ENCODE measurements at places on chromosomes 6 and 20. TPM values are rescaled to one million over a fixed set of nuclear protein-coding genes. Genes with fewer than 3 reads are reported as not detected.
A peak's percentile ranks its signal among the peaks of the same experiment; 100 is the strongest.

DNA sequence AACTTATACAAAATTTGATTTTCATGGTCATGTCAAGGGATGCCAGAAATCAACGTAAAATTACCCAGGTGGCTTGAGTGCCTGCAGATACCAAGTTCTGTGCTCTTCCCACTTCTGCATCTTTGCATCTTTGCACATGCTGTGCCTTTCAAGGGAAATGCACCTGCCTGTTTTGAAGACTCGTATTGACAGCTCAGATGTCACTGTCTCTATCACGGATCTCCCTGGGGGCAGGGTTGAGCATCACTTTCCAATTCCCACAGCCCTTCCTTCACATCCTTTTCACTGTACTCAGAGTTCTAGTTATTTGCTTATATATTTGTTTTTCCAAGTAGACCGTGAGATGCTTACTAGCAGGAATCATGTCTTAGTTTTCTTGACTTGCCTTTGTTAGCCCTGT lies 274.2 kb downstream of the CDH26 start:
- no peak for DNase-seq

- DNase-seq, result no peak
Measured at GRCh38 chr6:140345935-140346334, 971.5 kb upstream of the CITED2 start.

DNA sequence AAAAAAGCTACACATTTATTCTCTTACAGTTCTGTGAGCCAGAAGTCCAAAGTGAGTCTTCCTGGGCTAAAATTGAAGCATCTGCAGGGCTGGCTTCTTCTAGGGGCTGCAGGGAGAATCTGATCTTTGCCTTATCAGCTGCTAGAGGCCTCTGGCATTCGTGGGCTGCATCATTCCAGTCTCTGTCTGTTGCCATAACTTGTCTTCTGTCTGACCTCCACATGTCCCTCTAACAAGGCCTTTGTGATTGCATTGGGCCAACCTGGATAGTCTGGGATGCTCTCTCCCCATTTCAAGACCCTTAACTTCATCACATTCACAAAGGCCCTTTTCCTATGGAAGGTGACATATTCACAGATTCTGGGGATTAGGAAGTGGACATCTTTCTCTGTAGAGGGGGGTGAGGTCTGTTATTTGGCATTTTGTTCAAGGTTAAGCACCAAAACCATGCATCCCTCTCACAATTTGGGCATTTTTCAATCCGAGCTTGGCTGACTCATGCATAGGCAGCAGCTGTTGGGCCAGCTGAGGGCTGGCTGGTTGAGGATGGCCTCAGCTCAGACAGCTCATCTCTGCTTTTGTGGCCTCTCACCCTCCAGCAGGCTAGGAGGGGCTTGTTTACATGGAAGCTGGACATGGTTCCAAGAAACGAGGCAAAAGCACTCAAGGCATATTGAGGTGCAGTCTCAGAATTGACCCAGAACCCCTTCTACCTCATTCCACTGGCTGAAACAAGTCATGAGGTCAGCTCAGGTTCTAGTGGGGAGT lies 116.1 kb upstream of the NXT1 start:
- DNase-seq, result no peak

GRCh38 chr20:59835448-59836395 lies 97.7 kb downstream of the SYCP2 start:
- DNase-seq, result no peak

TRIM26 gene
- 50.5 TPM for total RNA-seq

- peak; percentile 95 for DNase-seq
Measured at GRCh38 chr6:47047479-47048407, 5.6 kb upstream of the ADGRF1 start.

- DNase-seq, result peak; percentile 48
Measured at GRCh38 chr6:168584249-168584648, 143.3 kb downstream of the SMOC2 start.

DNA sequence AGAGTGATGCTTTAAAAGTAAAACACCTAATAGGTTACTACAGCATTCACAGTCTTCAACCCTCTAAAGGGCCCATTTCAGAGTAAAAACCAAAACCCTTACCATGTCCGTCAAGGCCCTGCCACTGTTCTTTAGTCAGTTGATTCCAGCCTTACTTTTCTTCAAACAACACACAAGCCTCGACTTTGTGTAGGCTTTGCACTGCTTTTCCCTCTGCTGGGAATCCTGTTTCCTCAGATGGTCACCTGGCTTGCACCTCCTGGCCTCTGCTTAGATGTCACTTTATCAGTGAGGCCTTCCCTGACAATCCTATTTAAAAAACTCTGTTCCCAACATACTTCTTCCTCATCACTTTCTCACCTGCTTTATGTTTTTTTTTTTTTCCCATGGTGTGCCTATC lies 77.1 kb upstream of the FLRT3 start:
- DNase-seq, result no peak

GRCh38 chr6:37897321-37897720 lies 77.8 kb downstream of the ZFAND3 start:
- DNase-seq, result no peak

- DNase-seq, result no peak
Measured at GRCh38 chr6:90559931-90560330, 26.9 kb downstream of the MAP3K7 start.

GRCh38 chr20:46970937-46971630 lies 76.4 kb downstream of the EYA2 start:
- DNase-seq, result peak; percentile 95

DNA sequence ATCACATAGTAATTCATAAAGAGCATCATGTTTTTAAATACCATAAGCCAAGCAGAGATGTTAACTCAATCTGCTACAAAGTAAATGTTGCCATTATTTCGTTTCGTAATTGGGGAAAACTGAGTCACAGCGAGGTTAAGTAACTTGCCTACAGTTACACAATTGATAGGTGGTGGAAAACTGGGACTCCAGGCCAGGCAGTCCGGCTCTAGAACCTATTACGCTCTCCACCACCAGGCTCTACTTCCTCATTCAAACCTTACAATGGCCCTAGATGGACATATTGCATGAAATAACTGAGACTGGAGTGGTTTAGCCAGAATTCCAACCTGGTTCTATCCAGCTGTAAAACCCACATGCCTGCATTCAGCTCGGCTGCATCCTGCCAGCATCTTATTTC lies 58.2 kb downstream of the LINC00237 start:
- DNase-seq, result no peak

DNA sequence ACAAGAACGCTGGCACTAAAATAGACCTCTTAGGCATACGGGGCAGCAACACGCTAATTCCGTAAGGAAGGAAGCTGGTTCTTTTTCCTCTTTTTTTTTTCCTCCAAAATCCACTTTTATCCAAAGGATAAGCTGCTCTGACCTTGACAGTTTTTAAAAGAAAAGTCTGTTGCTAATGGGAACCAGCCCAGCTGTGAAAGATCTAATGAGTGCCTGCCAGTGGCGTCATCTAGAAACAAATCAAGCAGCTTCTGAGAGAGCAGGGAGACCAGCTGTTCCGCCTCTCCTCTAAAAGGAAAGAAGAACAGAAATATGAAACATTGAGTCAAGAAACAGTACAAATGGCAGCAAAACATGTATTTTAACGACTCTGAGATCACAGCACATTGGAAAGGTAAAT lies 78.6 kb downstream of the FAXC start:
- no peak for DNase-seq

DNA sequence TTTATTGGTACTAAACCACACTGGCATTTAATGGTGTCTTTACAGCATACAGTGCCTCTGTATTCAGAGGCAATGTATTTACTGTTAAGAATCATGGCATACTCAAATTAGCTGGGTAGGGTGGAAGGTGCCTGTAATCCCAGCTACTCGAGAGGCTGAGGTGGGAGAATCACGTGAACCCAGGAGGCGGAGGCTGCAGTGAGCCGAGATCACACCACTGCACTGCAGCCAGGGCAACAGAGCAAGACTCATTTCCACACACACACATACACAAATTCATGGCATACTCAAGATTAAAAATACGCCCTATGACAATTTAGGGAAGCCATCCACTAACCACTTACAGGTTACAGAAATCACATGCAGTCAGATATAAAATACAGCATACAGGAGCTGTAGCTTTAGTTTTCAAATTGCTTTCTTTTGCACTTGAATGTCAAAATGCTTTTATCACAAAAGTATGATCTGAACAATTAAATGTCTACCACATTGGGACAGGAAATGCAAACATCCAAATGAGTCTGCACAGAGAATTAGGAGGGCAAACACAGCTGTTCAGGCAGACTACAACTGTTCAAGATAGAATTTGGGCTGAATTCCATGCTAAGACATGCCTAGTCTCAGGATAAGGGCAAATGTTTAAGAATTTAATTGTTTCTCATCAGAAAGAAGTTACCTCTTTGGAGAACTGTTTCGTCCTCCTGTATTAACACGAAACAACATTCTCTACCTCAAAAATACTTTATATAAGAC lies 36.4 kb downstream of the CSNK2A1 start:
- DNase-seq, result no peak

CRIP3 gene
- total RNA-seq, result not detected

- DNase-seq, result peak; percentile 73
Measured at GRCh38 chr20:51563486-51564332, 21.2 kb upstream of the NFATC2 start.

SLC22A3 gene
- total RNA-seq, result not detected

GRCh38 chr20:58694241-58695083 lies 1.9 kb downstream of the NPEPL1 start:
- no peak for DNase-seq

DNA sequence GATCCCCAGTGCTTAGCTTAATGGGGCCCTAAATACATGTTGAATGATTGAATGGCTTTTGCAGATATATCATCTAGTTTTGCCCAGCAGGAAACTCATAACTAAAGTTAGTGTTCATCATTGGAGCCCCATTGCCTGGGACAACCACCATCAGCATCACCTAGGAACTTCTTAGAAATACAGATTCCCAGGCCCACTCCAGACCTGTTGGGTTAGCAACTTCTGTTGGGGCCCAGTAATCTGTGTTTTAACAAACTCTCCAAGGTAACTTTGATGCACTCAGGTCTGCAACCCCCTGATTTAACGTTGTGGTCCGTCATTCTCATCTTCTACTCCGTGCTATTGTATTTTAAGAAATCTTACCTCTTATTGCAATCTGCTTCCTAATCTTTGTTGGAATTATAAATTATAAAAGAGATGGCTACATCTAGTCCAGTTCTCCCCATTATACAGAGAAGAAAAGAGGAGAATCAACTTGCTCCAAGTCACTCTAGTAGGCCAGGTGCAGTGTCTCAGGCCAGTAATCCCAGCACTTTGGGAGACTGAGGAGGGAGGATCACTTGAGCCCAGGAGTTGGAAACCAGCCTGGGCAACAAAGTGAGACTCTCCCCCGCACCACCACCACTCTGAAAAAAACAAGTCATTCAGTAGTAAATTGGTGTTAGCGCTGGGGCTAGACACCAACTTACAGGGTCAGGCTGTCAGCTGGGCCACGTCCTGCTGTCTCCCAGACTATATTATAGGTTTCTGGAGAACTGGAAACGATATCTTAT lies 13.7 kb downstream of the FOXP4 start:
- no peak for DNase-seq

- no peak for DNase-seq
Measured at GRCh38 chr6:143959927-143960326, 48.1 kb downstream of the PLAGL1 start.

DNA sequence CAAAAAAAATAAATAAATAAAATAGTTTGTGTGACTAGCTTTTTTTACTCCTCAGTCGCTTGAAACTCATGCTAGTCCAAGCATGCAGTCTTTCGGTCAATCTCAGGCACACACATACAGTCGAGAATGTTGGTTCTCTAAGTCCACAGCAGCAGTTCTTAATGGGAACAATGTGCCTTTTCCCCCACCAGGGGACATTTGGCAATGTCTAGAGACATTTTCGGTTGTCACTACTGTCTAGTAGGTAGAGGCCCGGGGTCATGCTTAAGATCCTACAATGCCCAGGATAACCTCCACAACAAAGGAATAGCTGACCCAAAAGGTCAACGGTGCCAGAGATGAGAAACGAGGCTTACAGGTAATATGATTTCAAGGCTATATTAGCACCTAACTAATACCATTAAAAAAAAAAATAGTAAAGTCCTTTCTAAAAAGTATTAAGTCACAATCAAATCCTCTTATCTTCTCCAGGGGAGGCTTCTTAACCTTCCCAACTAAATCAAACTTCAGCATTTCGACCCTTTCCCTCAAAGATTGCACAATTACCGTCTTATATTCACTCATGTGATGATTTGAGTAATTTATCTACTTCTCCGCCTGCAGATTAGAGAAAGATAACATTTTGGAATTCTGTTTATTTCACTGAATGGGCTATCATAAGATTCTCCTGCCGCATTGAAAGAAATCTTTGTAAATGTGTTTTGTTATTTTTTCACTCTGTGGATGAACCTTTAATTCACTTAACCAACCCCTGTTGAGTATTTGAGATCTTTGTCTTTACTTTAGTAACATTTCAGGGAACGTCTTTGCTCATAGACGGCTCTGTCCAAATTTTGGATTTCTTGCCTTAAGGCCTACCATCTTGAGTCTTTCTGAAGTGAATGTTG lies 8.1 kb upstream of the SALL4 start:
- DNase-seq, result no peak

- DNase-seq, result no peak
Measured at GRCh38 chr20:52379723-52380336, 188.3 kb upstream of the ZFP64 start.

- no peak for DNase-seq
Measured at GRCh38 chr20:44354979-44355497, 461 bp upstream of the HNF4A start.

PBOV1 gene
- not detected for total RNA-seq

DNA sequence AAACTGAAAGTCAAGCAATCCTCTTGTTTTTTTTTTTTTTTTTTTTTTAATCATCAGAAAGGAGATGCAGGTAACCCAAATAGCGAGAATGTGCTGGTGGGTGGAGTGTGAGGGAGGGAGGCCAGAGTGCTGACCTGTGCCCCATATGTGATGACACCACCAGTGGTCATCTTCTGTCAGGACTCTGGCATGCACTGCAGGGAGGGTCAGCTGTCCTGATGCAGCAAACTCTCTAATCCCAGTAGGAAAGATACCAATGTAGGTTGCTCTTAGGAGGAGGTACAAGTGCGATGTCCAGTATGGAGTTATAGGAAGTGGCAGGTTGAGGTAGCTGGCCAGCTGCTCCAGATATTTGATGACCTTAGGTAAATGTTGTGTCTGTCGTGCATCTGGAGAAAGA lies 2.8 kb upstream of the CST4 start:
- no peak for DNase-seq

DNA sequence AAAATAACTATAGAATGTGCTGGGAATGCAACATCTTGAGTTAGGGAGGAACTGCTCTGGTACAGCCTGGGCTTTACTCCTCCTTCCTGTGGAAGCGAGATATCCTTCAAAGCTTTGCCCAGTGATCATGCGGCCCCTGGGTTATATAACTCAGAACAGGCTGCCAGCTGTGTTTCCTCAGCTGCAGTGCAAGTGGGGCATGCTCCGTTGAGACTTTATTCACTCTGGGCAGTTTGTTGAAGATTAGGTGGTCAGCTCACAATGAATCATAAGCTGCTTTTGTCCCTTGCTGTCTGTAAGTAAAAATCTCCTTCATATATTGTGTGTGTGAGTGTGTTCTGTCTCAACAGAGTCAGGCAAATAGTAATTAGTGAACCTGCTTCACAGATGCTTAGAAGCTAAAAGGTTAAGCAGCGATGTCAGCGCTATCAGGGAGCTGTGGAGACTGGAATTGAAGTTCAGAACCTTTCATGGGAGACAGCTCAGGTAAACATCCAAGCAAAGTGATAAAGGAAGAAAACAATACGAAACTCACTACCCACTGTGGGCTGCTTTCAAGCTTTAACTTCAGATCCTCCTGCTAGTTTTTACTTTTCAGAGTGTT lies 688.4 kb downstream of the HTR1B start:
- DNase-seq, result no peak

All from H4 (cell line).